Upper lobe of right lung (tissue), 1 donor: ENCODE measurements at places on chromosomes 12 and 14. TPM values are rescaled to one million over a fixed set of nuclear protein-coding genes. Genes with fewer than 3 reads are reported as not detected.
A peak's percentile ranks its signal among the peaks of the same experiment; 100 is the strongest.

The AJUBA gene
- 37.8 TPM for total RNA-seq

DNA sequence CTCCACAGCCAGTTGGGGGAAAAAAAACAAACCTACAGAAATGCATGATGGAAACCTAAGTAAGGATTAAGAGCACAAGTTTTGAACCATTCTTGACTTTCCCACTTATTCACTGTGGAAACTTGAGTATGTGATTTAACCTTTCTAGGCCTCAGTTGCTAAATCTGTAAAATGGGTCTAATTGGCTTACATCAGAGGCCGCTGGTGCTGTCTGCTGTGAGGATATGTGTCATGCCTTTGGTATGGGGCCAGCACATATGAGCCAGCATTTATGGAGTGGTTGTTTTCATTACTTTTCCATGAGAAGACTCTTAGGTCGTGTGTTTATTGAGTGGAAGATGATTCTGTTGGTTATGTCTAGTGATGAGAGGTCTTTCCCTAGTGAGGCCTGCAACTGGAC, 102.4 kb downstream of the ESR2 start:
- H3K27ac ChIP-seq = no peak overlapping the region
- no peaks in the 10 kb centered on the region for H3K27me3 ChIP-seq
- H3K4me1 ChIP-seq = peaks cover 3% of the 10 kb centered on the region

The CLEC1A gene
- total RNA-seq = 15.0 TPM

DNA sequence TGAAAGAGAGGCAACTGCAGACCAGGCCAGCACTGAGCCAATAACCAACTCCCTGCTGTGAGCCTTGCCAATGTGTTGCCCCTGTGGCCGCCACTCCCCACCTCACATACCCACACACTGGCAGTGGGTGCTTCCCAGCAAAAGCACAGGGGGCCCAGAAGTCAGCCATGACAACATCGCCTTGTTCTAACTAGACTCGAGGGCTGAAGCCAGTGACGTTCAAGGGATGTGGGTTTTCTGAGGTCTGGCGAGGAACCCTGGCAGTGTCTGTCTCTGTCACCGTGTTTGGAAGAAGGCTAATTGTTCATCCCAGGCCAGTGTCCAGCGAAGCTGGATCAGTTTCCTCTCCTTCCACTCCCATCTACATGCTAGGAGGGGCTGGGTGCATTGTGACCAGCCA, 311.8 kb upstream of the AMIGO2 start:
- no peak overlapping the region for H3K27ac ChIP-seq
- H3K36me3 ChIP-seq = no peaks in the 10 kb centered on the region
- no peaks in the 10 kb centered on the region for H3K27me3 ChIP-seq
- no peak overlapping the region for H3K4me3 ChIP-seq
- no peak for DNase-seq

DNA sequence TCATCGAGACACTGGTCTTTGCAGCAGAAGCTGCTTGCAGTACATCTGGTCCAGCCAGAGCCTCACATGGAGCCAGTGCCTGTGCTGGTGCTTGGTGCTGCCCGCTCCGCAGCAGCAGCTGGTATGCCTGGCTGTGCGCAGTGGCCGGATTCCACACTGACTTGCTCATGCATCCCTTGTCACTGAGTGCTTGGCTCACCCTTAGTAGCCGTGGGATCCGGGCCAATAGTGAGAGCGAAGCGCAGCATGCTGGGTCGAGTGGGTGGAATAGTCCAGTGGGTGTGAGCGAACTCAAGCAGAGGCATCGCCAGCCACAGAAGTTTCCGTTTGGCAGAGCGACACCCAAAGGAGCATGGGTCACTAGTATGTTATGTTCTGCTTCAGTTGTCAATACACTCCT, 10.1 kb upstream of the FBXO33 start:
- H3K4me3 ChIP-seq = no peak overlapping the region
- no peaks in the 10 kb centered on the region for H3K4me1 ChIP-seq
- H3K27me3 ChIP-seq = no peaks in the 10 kb centered on the region
- no peaks in the 10 kb centered on the region for H3K36me3 ChIP-seq

GRCh38 chr12:15627995-15628945, 160.9 kb downstream of the EPS8 start:
- peaks cover 16% of the 10 kb centered on the region for H3K4me1 ChIP-seq
- peaks cover 15% of the 10 kb centered on the region for H3K36me3 ChIP-seq
- H3K27me3 ChIP-seq = no peaks in the 10 kb centered on the region
- H3K27ac ChIP-seq = peak overlapping the region; percentile 72
- no peak for DNase-seq

GRCh38 chr14:94056579-94057308, 24.3 kb downstream of the DDX24 start:
- H3K4me1 ChIP-seq = peaks cover 16% of the 10 kb centered on the region
- no peak overlapping the region for H3K4me3 ChIP-seq
- no peak for DNase-seq
- no peaks in the 10 kb centered on the region for H3K27me3 ChIP-seq
- peaks cover 100% of the 10 kb centered on the region for H3K36me3 ChIP-seq

The CLEC2A gene
- not detected for total RNA-seq

DNA sequence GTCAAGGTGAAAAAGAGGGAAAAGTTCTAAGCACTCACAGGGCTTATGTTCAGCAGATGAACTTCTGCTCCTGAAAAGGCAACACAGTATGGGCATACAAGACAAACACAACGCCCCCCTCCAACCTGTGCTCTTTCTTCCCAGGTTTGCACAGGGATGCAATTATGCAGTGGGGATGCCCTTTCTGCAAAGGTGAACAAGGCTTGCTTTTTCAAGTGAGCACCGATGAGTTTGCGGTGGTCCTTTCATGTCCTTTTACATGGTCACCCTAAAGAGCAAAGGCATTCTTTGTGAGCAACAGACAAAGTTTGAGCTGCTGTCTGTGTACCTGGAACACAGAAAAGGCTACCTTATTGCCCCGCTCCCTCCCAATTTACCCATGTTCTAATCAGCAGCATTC, 6.7 kb downstream of the KITLG start:
- no peaks in the 10 kb centered on the region for H3K36me3 ChIP-seq
- no peak for DNase-seq
- peaks cover 50% of the 10 kb centered on the region for H3K4me1 ChIP-seq
- H3K27me3 ChIP-seq = no peaks in the 10 kb centered on the region
- H3K27ac ChIP-seq = no peak overlapping the region

DNA sequence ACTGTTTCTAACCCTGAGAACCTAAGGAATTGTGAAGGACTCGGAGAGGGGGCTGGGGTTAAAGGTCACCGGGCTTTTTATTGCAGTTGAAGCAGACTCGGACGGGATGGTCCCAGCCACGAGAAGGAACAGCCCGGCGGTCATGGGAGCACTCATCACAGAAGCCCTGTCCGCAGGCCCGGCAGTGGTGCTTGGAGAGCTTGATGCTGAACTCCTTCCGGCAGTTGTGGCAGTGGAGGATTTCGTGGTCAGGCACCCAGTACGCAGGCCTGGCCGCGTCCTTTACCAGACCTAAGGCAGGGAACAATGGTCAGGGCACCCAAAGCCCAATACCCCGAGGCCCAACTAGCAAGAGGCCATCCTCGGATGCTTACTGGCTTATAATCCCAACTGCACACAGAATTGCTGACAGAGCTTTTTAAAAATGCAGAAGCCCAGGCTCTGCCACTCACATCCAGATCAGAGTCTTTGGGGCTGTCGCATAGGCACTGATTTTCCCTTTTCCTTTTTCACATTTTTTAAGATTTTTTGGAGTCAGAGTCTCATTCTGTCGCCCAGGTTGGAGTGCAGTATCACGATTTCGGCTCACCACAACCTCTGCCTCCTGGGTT, 44.7 kb downstream of the DCAF4 start:
- H3K27ac ChIP-seq = no peak overlapping the region
- no peak for DNase-seq
- no peak overlapping the region for H3K4me3 ChIP-seq
- no peaks in the 10 kb centered on the region for H3K27me3 ChIP-seq

DNA sequence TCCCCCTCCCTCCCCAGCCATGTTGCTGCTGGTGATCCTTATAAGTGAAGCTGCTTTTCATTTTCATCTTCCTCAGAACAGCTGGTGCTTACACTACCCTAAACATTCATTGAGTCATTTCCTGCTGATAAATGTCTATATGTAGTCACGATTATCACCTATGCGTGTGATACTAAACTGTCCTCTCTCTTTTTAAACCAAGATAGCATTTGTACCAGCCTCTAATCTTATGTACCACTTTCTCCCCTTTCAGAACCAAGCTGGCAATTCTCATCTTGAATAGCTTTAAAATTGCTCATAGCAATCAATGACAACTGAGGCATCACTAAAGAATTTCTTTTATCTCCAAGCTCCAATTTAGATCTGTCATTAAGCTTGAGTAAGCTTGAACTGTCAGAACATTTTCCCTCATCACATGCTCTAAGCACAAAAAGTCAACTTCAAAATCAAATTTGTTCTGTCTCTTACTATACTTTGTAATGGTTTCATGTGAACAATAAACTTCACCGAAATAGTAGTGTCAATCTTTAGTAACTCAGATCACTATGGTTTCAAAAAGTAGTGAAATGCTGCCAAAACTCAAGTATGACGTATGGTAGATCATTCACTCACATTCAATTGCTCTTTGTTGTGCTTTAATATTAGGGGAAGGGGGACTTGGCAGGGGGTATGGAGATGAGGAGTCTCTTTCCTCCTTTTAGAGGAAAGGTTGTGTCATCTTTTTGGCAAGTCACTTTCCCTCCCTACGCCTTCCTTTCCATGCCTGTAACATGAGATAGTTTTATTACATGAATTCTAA, 178.1 kb upstream of the NOVA1 start:
- no peak for DNase-seq
- H3K36me3 ChIP-seq = no peaks in the 10 kb centered on the region

The CLECL1 gene
- total RNA-seq = 3.4 TPM

The SLC35F4 gene
- total RNA-seq = not detected

GRCh38 chr12:67649570-67650387, 1.2 kb downstream of the DYRK2 start:
- peak overlapping the region; percentile 95 for H3K4me3 ChIP-seq
- H3K27ac ChIP-seq = peak overlapping the region; percentile 92
- peak; percentile 75 for DNase-seq
- no peaks in the 10 kb centered on the region for H3K36me3 ChIP-seq
- no peaks in the 10 kb centered on the region for H3K27me3 ChIP-seq

The GXYLT1 gene
- total RNA-seq = 15.7 TPM

GRCh38 chr14:101478096-101478495, 83.2 kb upstream of the DIO3 start:
- no peak overlapping the region for H3K27ac ChIP-seq
- peaks cover 17% of the 10 kb centered on the region for H3K4me1 ChIP-seq
- peak; percentile 38 for DNase-seq
- no peaks in the 10 kb centered on the region for H3K36me3 ChIP-seq
- H3K4me3 ChIP-seq = no peak overlapping the region

The WNT5B gene
- total RNA-seq = 2.3 TPM

DNA sequence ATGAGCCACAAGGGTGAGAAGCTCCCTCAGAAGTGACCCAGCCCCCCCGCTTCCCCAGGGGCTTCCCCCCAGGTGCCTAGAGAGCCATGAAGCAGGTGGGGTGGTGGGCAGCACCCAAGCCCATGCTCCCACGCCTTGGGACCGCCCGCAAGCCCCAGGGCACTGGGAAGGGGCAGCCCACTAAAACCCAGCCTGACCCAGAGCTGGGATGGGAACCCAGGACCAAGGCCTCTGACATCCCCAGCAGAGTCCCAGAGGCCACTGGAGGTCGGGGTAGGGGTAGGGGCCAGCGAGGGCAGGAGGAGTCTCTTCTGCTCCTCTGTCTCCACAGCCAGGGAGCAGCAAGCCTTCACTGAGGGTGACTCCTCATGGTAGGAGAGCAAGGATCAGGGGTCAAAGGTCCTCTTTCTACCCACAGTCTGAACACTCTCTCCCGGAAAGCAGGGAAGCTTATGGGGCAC, 86.5 kb upstream of the ZFP36L1 start:
- peaks cover 99% of the 10 kb centered on the region for H3K36me3 ChIP-seq
- H3K4me1 ChIP-seq = no peaks in the 10 kb centered on the region
- no peak overlapping the region for H3K4me3 ChIP-seq
- H3K27me3 ChIP-seq = no peaks in the 10 kb centered on the region
- no peak overlapping the region for H3K27ac ChIP-seq

DNA sequence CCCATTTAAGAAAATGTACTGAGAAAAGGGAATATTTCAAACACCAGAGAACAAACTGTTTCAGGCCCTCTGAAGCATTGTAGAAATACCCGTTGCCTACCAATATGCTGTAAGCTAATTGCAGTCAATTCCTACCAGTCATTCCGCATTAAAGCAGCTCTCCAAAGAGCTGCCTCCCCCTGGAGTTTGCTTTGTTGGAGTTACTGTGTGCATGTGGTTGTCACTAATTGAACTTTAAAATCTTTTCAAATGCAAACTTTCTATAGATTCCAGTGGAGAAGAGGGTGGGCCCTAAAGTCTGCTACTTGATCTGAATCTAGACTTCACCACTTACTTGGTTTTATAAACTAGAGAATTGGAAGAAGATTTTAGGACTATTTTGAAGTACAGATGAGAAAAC, 112.7 kb downstream of the PLXNC1 start:
- H3K4me1 ChIP-seq = peaks cover 39% of the 10 kb centered on the region
- no peaks in the 10 kb centered on the region for H3K36me3 ChIP-seq
- H3K27ac ChIP-seq = no peak overlapping the region
- H3K4me3 ChIP-seq = no peak overlapping the region

- no peak overlapping the region for H3K4me3 ChIP-seq
- peaks cover 8% of the 10 kb centered on the region for H3K4me1 ChIP-seq
- H3K27me3 ChIP-seq = peaks cover 10% of the 10 kb centered on the region
- H3K36me3 ChIP-seq = no peaks in the 10 kb centered on the region
- peak; percentile 84 for DNase-seq
Observed at GRCh38 chr12:52230364-52231281, 2.4 kb upstream of the KRT7 start.

The COCH gene
- total RNA-seq = 0.38 TPM

DNA sequence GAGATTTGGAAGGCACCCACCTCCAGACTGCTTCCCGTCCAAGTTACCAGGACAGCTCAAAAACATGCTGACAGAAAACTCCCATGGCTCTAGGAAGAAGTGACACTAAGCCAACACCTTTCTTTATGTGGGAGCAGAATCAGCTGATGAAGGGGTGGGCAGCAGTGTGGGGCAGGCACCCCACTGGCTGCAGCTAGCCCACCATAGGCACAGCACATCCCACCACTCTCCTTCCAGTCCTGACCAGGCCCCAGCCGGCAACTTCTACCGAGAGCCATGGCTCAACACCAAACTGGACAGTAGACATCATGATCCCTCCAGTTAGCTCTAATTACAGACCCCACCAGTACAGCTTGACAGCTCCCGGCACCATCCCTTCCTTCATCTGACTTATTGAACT, 45.0 kb downstream of the SH2B3 start:
- H3K27ac ChIP-seq = no peak overlapping the region
- no peak for DNase-seq
- peaks cover 94% of the 10 kb centered on the region for H3K36me3 ChIP-seq
- no peaks in the 10 kb centered on the region for H3K27me3 ChIP-seq
- peaks cover 36% of the 10 kb centered on the region for H3K4me1 ChIP-seq

The SERPINA1 gene
- total RNA-seq = 1,017 TPM

The CRACR2A gene
- 5.4 TPM for total RNA-seq

The FBXO33 gene
- total RNA-seq = 13.5 TPM

- no peaks in the 10 kb centered on the region for H3K36me3 ChIP-seq
- H3K27ac ChIP-seq = no peak overlapping the region
Observed at GRCh38 chr14:50007123-50007903, 109.1 kb downstream of the VCPKMT start.

The HOXC6 gene
- 1.4 TPM for total RNA-seq
